CD4-positive, alpha-beta T cell treated with Interferon gamma for 1 hour (primary cell): ENCODE measurements at places on chromosomes 12 and 14.

GRCh38 chr12:3571724-3572123 is 80.7 kb downstream of the PRMT8 start:
- DNase-seq: no peak

GRCh38 chr12:131896811-131897270 is 2.4 kb downstream of the ULK1 start:
- DNase-seq: no peak

- DNase-seq: no peak
These were observed 124.3 kb downstream of the PIWIL1 start for GRCh38 chr12:130461839-130462557.

DNA sequence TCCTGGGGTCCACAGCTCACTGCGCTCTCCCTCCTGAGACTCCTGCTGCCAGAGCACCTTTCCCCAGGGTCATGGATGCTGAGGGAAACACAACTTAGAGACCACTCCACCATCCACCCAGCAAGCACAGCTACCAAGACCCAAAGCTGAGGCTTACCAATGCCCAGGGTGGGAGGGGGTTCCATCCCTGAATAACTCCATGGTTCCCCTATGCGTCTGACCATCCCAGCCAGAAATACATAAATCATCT is 36.3 kb downstream of the DAD1 start:
- DNase-seq: no peak

GRCh38 chr12:50069539-50069938 is 12.1 kb downstream of the ASIC1 start:
- DNase-seq: no peak

GRCh38 chr14:75132382-75133086 is 5.7 kb upstream of the NEK9 start:
- DNase-seq: peak; percentile 36

DNA sequence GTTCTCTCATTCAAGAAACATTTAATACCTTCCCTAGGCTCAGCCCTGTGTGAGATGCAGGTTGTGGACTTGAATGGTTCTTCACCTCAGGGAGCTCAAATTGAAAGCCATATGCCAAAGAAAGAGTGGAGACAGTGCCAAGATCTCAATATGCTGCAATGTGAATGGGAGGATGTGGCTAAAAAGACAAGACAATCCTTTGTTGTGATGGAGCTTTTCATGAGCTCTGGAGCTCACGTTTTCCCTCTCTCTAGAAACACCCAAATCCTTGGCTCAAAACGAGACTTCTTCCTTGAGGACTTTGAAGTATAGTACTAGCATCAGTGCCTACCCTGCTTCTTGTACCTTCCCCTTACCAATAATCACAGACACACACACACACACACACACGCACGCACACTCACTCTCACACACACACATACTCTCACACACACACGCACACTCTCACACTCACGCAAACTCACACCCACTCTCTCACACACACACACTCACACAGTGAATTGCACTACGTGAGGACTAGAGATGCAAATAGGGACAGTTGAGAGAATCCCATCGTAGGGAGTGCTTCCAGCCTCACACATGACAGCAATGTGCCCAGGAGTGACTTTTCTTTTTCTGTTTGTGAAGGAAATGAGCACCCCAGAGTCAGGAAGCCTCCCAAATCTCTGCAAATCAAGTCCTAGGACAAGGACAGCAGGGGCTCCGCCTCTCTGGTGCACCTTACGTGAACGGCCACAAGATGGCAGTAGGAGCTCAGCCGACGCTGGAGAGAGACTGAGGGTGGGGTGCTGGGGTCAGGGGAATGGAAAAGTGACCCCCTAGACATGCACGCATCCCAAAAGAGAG is 231.4 kb downstream of the PCNX1 start:
- peak; percentile 46 for DNase-seq

GRCh38 chr14:25094171-25094907 is 44.4 kb upstream of the STXBP6 start:
- no peak for DNase-seq

GRCh38 chr12:92650228-92650822 is 52.5 kb upstream of the PLEKHG7 start:
- DNase-seq: no peak

DNA sequence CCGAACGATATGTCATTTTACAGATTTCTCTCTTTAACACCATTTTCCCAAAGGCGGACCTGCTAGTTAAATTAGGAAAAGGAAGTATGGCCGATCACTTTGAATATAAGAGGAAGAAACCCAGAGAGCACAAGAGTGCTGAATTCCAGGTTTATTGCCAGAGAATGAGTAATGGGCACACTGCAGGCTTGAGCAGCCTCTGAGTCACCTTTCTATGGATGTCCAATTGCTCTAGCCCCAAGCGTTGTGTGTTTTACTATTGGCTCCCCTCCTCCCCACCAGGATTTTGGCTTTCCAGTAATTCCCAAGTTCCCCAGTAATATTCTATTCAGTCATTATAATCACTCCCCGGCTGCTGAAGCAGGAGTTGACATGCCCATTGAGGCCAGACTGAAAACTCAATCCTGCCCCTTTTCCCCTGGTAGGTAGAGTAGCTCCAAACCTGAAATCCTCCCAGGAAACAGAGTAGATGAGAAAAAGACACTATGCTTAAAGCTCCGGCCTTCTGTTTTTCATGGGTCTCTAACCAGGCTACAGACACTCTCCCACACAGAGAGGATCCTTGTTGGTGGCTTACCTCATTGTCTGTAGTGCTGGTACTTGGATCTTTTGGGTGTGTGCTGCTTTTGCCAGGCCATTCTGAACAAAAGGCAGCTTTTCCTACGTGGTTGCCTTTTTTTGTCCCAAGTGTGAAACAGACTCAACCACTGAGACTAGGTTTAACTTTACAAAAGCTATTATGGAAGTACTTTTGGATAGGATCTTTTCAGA is 704.3 kb upstream of the FLRT2 start:
- DNase-seq: no peak

DNA sequence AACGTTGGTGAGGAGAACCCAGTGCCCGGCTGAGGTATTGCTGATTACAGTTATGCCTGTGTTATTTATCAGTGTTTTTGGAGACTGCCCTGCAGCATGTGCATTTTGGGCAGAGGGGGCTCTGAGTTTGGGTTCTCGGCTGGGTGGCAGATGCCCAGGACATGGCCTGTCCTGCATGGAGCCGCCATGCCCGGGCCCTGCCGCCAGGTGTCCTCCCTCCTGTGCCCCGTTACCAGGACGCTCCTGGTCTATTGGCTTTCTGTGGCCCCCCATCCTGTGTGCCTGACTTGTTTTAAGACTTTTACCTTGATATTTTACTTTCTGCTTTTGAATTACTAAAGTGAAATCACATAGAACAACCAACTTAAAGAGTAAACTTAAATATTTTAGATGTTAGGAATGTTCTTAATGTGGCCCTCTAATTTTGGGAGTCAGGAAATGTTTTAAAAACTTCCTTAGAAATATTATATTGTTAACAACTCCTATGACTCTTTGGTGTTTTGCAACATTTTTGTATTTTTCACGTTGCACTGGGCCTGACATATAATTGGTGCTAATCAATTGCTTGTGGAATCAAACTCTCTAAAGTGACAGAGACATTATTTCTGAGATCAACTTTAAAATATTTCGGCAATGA is 51.8 kb downstream of the PRIMA1 start:
- DNase-seq: no peak

- DNase-seq: no peak
These were observed at the start of gene CCDC196 for GRCh38 chr14:66485910-66486421. TSS of gene CCDC196 (plus strand) at chr14:66486371. CDS start at chr14:66486503, 132 bp downstream.

GRCh38 chr12:125907351-125907750 is 842.1 kb downstream of the AACS start:
- no peak for DNase-seq

DNA sequence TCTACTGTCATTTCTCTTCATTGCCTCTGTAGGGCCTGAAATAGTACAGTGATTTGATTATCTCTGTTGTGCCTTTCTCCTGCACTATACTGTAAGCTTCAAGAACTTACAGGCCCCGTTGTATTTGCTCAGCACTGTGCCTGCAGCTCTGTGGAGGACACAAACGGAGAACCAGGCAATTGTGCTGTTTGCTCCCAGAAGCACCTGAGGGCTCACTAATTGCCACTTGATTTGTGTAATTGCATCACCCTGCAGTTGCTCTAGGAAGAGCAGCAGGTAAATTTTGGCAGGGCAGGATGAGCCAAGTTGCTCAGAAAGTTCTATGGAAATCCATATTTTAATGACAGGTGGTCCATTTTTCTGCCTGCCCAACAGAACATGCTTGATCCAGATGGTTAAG is 11.6 kb upstream of the KRT82 start:
- no peak for DNase-seq

GRCh38 chr12:89702503-89702902 is 6.1 kb downstream of the ATP2B1 start:
- DNase-seq: no peak

GRCh38 chr12:22656376-22656775 is 31.4 kb downstream of the ETNK1 start:
- DNase-seq: no peak

GRCh38 chr14:72524295-72524629 is 369.6 kb downstream of the DPF3 start:
- DNase-seq: no peak

DNA sequence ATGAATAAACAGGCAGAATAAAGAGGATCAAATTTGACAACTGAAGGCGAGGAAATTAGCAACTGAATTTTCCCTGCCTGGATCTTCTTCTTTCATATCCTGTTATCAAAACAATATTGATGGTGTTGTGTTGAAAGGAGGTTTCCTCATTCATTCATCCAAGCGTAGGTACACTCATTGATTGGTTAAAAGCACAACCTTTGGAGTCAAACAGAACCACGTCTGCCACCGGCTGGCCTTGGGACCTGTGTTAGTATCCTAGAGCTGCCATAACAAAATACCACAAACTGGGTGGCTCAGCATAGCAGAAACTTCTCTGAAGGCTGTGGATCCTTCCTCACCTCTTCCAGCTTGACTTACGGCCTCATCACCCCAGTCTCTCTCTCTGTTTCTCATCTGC is 268.6 kb upstream of the PWP1 start:
- DNase-seq: no peak

- no peak for DNase-seq
These were observed 32.8 kb upstream of the TXNRD1 start for GRCh38 chr12:104182621-104183378.

DNA sequence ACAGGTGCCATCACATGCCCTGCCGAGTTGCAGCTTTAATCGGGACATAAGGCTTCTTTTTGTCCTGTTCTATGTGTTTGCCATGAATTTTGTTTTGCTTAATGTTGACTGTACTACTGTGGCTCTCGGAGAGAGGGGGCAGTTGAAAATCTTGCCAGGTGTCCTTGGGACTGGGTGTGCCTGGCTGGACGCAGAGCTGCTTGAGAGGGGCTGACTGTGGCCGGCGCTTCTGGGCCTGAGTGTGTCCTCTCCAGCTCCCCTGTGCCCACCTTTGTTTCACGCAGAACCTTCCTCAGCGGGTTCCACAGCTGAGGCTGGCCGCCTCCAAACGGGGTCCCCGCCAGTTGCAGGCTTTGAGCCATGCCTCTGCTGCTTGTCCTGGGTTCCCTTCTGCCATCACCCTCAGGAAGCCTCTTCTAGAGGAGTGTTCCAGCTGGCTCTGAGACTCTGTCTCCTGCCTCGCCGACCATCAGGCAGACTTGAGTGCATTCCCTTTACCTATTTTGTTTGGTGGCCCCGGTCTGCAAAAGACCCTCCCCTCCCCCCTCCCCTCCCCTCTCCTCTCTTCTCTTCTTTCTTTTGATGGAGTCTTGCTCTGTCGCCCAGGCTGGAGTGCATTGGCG is 49.7 kb downstream of the DDX51 start:
- no peak for DNase-seq

DNA sequence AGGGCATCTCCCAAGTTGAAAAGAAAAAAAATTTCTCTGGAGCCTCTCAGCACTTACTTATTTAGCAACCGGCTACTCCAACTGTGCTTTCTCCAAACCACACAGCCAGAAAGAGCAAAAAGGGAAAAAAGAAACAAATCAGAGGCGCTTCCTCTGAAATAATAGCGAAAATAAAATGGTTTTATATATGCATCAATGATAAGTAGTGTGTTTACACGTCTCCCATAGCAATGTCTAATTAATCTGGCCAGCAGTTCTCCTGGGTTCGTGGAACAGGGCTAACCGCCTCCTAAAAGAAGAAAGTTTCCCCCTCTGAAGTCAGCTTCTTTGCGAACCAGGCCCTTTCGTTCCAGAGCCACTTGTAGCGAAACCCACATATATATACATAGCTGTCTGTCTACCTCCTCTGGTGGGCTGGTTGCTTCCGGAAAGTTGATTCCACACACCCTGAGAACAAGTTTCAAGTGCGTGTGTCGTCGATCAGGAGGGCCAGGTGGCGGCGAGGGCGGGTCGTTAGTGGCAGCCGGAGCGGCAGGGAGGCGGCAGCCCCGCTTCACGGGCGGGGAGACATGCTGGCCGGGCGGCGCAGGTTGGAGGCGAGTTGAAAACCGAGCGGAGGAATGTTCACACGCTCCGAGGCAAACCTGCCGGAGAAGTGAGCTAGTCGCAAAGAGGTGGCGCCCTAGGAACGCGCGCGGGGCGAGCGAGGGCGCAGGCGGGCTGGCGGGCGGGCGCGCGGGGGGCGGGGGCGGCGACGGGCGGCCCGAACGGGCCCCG is 2.7 kb downstream of the PTHLH start:
- DNase-seq: peak; percentile 1

DNA sequence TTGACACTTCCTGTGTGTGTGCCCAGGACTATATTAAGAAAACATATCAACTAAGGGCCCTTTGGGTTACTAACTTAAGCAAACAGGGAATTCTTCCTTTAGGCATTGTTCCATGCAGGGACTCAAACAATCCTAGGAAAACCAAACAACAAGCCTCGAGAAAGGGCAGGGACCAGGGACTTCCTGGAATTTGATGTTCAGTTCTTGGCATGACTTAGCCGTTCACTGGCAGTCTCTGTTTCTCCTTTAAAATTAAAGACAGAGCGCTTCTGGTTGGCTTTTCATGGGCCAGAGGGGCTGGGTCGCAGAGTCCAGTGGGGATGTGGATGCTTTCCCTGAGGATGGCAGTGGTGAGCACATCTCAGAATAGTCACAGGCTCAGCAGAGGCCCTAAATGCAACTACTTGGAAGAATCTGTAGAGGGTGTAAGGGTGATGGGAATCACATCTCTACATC is 35.2 kb downstream of the RNFT2 start:
- DNase-seq: no peak

DNA sequence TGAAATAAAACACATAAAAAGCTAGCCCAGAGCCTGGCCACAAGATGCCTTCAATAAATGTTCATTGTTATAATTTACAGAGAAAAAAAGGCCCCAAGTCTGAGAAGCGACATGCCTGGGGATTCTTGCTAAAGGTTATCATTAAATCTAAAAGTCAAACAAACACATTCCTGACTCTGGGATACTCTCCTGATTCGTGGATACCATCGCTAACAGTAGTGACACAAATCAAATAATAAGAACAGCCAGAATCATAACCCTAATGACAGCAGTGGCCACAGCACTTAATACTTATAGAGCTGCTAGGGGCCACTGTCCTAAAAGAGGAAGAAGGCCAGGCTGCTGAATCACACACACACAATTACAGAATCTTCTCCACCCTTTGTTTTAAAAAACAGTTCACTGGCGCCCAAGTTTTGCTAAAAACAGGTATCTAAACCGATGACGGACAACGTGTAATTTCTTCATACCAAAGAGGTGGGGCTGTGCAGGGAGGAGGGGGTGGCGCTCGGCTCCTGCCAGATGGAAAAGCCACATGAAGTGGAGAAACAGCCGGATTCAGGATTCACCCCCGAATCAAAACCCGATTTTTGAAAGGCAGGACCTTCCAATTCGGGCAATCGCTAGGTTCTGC is 1.2 kb downstream of the CLIP1 start:
- peak; percentile 18 for DNase-seq

- no peak for DNase-seq
These were observed 113.8 kb downstream of the OTOGL start for GRCh38 chr12:80212938-80213645.
